ENCODE measurements at places on chromosomes 12 and 14.

DNA sequence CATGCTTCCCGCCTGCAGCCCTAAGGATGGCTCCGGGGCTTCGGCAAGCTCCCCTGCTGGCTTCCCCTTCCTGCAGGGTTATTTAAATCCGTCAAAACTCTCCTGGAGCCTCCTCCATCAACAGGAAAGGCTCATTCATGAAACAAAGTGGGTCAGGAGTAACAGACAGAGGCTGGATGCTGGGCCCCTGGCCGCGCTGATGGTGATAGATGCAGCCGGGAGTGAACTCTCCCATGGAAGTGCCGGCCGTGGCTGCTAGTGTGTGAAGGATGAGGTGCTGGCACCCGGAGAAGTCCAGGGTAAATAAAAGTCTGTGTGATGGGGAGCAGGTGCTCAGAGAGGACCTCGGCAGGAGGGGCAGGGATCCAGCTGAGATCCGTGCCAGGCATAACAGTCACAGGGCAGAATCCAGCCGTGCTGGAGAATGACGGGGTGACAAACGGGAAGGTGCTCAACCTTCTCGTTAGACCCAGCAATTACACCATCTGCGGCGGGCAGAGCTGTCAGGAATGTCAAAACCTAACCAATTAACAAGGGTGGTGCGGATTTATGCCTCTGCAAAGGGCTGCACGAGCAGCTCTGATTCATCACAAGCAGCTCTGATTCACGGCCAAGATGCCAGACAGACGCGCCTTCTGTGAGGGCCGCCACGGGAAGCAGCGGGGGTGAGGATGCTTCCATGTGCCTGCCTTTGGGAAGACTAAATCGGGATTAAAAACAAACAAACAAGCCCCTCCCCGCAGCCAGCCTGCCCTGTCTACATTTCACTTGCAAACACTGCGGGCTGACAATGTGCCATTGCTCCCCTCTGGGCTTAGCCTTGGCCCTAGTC is 55.6 kb downstream of the SYNE3 start:
- no peak for DNase-seq

- DNase-seq = no peak
These were observed at the start of gene DIO2 for GRCh38 chr14:80211153-80212022. TSS of gene DIO2 (minus strand) at chr14:80211504. CDS start at chr14:80211472, 32 bp downstream.

GRCh38 chr14:68670359-68670715 is 122.5 kb downstream of the ZFP36L1 start:
- no peak for DNase-seq

- no peak for DNase-seq
These were observed 126.4 kb upstream of the FOXN3 start for GRCh38 chr14:89543425-89543790.

- DNase-seq = no peak
These were observed 1535.9 kb upstream of the FLRT2 start for GRCh38 chr14:83994020-83994419.

DNA sequence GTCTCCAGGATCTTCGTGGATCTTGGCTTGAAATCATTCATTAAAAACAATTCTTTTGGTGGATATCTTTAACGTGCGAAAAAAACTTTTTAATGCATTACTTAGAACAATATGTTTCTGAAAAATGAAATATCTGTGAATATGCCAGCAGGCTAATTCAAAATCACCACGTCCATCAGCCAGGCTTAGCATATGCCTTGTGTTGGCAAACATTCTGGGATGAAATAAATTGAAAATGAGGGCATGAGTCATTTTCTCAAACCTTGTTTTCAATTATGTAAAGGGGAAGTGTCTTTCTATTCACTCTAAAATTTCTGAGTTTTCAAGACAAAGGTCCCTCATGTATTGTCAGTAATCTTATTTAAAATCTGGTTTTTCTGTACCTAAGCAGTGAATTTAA is 393.9 kb downstream of the PAWR start:
- DNase-seq = no peak

- DNase-seq = no peak
These were observed 259.4 kb downstream of the PRKD1 start for GRCh38 chr14:29668201-29668600.

DNA sequence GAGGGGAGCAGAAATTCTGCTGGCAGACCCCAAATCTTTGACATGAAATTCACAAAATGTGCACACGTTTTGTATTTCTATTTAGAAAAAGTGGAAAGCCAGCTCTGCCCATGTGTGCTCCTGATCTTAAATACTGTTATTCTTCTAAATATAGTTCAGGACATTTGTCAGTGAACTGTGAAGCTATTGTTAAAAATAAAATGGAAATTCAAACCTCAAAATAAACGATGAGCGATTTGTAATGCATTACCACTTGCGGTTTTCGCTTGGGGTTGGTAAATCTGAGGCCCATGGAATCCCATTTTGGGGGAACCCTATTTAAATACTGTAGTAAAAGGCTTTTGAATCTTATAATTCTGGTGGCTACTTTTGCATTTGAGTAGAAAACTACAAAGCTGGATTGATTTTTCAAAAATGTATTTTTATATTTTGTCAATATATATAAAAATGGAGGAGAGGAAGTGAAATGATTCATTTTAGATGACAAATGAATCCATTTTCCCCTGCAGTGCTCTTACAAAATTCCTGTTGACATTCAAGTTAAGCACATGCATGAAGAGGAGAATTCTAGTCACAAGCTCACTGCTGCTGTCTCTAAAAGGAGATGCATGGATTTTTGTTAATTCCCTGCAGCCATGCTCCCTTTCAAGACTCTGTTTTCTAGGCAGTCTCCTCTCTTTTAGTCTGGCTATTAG is 47.1 kb downstream of the FLRT2 start:
- no peak for DNase-seq

Data from H1 (cell line).